ENCODE measurements at places on chromosomes 13 and 19.

DNA sequence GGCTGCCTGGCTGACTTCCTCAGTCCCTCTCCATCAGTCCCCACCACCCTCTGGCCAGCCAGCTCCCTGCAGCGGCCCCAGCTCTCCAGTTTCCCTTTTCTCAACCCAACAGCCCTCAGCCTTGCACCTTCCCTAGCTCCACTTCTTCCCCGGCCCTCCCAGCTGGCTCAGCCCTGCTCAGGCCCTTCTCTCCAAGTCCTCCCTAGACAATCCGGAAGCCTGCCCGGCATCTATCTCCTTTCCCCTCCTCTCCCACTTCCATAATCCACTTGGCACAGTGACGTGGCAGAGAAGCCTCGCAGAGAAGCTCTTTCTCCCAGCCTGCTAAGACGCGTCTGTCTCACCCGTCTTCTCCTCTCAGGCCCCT, 1.1 kb downstream of the UBXN6 start:
- DNase-seq, result peak; percentile 51

- no peak for DNase-seq
These were observed 62.8 kb upstream of the CEACAM8 start for GRCh38 chr19:42657556-42657955.

DNA sequence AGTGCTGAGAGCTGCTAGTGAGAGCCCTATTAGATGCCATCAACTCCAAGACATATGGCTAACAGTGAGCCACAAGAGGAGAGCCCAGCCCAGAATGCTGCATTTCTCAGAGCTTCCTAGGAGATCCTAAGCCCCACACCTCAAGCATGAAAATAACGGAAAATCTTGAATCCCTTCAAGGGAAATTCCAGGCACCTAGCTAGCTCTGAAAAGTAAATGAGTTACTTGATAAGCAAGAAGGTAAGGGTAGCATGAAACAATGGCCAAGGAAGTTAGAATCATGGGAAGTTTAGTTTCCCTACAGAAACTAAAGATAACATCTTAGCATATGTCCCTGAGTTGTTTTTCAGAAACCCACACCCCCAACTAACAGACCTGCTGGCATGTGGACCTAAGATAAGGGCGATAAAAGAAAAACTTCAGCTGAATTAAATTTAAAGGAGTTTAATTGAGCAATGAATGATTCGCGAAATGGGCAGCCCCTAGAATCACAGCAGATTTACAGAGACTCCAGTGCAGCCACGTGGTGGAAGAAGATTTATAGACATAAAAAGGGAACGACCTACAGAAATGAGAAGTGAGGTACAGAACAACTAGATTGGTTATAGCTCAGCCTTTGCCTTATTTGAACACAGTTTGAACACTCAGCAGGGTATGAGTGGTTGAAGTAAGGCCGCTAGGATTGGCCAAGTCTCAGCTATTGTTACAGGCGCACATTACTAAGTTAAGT, 301.3 kb upstream of the DACH1 start:
- no peak for DNase-seq

DNA sequence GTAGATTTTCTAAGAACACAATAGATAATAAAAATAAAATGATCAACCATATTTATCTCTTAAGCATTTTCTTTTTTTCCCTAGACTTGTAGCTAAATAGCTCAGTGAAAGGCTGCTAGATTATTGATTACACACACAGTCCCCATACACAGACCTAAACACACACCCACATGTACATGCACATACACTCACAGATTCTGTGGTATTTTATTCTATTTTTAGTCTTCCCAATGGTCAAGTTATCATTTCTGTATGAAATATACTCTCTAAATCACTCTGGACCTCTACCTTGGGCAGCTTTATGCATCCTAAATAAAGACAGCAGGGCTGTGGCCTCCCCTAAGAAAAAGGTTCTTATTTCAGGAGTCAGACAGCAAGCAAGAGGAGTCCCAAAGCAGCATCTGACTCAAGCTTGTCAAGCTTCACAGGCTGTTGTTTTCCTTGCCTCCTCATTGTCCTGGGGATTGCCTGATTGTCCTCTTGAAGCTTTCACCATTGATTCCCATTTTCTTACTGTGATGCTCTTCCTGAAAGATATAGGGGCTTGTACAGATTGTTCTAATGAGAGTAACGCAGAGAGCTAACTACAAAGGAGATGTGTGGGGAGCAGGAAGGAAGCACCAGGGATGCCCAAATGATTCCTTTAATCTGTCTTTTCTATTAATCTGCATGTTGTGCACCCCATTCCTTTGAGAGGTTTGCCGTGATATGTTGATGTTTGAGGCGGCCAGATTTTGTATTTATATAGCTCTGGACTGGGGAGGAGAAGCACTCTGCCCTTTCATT, 986.5 kb downstream of the PCDH17 start:
- DNase-seq, result no peak

GRCh38 chr19:16737911-16738310, 18.3 kb downstream of the NWD1 start:
- no peak for DNase-seq

- no peak for DNase-seq
These were observed 4.8 kb downstream of the STK24 start for GRCh38 chr13:98571955-98572662.

DNA sequence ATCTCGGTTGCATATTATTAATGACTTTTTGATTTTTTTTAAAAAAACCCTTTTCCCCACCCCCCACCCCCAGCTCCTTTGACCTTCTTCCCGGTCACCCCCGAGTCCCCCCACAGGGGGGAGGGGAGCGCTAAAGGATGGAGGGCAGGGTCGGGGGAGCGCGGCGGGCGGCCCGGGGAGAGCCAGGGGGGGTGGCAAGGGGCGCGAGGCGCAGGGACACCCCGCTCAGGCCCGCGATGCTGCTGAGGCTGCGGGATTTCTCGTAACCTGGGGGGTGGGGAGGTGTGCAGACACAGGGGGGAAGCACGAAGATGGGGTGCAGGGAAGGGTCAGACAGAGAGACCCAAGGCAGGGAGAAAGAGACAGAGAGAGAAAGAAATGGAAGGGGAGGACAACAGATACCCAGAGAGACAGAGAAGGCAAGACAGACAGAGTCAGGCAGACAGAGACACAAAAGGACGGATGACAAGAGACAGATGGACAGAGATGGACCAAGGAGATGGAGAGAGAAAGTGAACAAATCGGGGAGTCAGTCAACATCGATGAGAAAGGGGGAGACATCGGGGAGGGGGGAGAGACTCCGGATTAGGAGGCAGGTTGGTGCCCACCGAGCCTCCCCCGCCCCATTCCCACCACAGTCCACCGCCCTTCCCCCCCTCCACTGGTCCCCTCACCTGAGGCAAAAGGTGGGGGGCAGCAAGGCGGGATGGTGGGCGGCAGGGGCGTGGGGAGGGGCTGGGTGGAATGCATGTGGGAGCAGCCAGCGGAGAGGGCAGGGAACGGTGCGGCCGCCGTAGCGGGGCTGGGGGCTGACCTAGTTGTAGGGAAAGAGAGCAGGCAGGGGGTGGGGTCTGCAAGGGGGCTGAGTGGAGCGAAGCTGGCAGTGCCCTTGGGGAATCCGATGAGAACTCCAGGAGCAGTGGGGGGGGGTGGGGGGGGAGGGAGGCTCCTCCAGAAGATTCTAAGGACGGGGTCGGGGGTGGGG, 14.2 kb downstream of the KCNC3 start:
- DNase-seq, result peak; percentile 34

- DNase-seq, result peak; percentile 61
These were observed 4.7 kb downstream of the CCDC8 start for GRCh38 chr19:46408664-46409039.

DNA sequence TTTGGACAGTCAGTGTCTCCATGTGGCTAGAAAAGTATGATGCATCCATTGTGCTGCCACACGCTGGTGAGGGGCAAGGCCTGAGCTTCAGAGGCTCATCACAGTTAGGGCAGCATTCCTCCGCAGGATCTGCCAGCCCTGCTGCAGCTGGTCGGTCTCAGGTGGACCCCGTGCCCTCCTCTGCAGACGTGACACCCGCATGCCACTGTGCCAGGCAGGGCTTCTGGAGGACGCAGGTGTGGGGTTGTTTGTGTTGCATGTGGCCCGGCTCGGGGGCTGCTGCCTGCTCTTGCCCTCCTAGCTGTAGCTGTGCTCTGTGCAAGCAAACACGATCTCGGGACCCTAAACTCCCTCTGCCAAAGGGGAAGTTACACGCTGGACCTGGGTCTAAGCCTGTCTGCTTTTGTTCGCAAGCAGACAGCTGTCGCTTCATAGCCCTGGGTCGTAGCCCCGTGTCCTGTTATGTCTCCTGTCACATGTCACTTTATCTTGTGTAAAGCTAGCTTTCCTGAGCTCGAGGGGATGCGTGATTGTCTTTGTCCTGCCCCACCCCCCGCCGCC, 45.3 kb downstream of the SLC7A9 start:
- no peak for DNase-seq

DNA sequence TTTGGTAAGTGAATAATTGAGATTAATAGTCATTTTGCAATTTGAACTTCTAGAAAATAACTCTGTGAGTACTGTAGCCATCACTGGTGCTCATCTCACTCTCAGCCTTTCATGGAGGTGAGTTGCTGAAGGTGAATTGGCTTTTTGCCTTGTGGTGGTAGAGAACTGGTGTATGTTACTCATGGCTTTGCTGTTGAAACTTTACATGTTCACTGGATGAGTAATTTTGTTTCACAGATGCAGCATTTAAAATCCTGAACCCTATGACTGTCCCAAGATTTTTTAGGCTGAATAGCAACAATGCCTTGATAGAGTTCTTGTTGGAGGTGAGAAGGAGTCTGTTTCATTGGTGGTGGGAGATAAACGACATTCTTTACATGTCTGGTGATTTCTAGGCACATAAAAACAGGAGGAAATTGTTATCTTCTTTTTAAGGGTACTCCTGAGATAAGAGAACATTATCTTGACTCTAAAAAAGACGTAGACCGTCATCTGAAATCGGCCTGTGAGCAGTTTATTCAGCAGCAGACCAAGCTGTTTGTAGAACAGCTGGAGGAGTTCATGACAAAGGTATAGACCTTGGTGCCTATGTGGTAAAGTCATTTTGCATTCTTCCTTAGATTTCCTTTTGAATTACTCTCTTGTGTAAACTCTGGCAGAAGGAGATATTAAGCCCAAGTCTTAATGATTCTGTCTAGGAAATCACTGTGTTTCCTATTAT, 53.9 kb downstream of the COG3 start:
- DNase-seq, result no peak

GRCh38 chr19:40263440-40264313, 21.5 kb downstream of the AKT2 start:
- DNase-seq, result peak; percentile 67

- peak; percentile 2 for DNase-seq
These were observed 92.9 kb upstream of the SGCG start for GRCh38 chr13:23087880-23088279.

GRCh38 chr13:90640976-90641375, 706.5 kb upstream of the MIR17HG start:
- no peak for DNase-seq

GRCh38 chr19:28388988-28389387, 824.0 kb downstream of the UQCRFS1 start:
- DNase-seq, result no peak

DNA sequence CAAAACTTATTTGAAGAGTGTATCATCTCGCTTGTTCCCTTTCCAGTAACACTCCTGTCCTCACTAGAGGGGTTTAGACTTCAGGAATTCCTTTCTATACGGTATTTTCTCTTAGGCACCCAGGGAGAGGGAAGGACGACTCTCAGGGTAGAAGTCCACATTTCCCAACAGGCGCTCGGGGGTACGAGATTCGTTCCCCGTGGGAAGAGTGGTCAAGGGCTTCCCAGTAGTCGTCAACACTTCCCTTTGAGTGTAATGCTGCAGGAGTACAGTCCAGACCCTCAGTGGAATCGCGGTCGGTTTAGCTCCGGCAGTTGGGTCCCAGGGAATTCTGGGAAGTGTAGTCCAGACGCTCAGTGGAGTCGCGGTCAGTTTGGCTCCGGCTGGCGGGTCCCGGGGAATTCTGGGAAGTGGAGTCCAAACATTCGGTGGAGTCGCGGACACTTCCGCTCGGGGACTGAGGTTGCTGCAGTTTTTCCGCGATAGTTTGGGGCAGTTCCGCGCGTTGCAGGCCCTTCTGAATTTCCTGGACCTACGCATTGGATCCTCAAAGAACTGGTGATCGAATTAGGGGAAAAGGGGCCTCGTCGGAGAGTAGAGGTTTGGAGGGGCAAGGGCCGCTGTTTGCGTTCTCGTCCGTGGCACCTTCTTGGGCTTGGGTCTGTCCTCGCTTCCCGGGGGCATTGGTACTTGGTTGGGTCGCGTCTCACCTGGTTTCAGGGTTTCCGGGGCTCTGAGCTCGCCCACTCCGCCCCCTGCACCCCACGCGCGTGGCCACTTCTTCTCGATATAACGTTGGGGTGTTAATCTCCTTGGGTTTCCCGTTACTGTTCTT, at the start of gene ZNF224:
Gene ZNF224, plus strand, starts transcription at position 431 of the 835 bp plus-strand sequence. CDS start 3,513 bp downstream, outside the sequence.
- DNase-seq, result peak; percentile 97

DNA sequence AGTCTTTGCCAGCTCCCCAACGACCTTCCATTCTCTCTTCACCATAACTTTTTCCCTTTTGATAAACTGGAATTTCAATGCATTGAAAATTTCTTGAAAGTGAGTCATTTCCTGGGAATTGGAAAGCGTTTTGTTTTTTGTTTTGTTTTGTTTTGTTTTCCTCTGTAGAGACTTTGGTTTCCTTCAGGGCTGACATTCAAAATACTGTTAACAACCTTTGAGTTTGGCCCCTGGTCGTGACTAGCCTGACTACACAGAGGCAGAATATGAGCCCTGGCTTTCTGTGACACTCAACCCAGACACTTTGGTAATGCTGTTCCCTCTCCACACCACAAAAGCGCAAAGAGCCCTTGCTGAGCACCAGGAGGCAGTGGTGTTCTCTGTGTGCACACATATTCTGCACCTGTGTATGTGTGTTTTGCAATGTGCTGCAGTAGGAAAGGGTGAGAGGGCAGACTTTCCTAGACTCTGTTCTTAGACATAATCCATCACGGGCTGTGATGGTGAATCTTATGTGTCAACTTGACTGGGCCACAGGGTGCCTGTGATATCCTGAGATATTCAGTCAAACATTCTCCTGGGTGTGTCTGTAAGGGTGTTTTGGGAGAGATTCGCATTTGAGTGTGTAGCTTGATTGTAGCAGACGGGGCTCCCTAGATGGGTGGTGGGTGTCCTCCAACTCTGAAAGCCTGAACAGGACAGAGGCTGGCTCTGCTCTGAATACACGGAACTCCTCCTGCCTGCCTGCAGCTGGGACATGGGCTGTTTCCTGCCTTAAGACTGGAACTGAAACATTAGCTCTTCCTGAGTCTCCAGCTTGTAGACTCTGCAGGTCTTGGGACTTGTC, 29.5 kb upstream of the ANKRD10 start:
- peak; percentile 78 for DNase-seq

DNA sequence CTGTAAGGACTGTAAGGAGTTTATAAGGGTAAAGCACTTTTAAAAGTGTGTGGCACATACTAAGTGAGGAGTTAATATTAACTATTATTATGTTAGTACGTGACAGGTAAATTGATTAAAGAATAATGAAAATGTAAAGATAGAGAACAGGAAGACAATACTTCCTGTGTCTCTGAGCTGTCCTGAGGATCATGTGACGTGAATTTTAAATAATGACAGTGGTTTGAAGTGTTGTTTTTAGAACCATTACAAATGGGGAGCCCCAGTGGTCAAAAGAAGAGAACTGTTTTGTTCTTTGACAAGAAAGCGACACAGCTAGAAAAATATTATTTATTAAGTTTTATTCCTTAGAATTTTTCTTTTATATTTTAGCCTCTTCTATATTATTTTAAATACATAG, 241.2 kb upstream of the STARD13 start:
- no peak for DNase-seq

GRCh38 chr13:75135325-75135825, 346.6 kb downstream of the TBC1D4 start:
- DNase-seq, result no peak

- DNase-seq, result no peak
These were observed 128.6 kb downstream of the DLEU7 start for GRCh38 chr13:50714891-50715290.

GRCh38 chr13:110628952-110629701, 13.8 kb downstream of the NAXD start:
- peak; percentile 59 for DNase-seq

GRCh38 chr13:79285159-79285558, 120.9 kb downstream of the RBM26 start:
- DNase-seq, result no peak
